ENCODE measurements at places on chromosomes 12 and 14. TPM values are rescaled to one million over a fixed set of nuclear protein-coding genes. Genes with fewer than 3 reads are reported as not detected.

Gene KRT85
- total RNA-seq: not detected

Gene CPNE6
- 0.45 TPM for total RNA-seq

Gene PTCSC3
- not detected for total RNA-seq

Gene TAS2R13
- total RNA-seq: 1.0 TPM

Gene REC8
- 5.1 TPM for total RNA-seq

Gene EIF2S3B
- total RNA-seq: 0.77 TPM

Gene SMIM41
- 0.58 TPM for total RNA-seq

Gene LRRK2
- total RNA-seq: 4.1 TPM

Gene PCED1B
- total RNA-seq: 1.8 TPM

Gene SIRT4
- total RNA-seq: 1.6 TPM

Gene PTPRQ
- total RNA-seq: not detected

Gene TAS2R20
- 1.2 TPM for total RNA-seq

Gene KDM2B
- 24.5 TPM for total RNA-seq

Gene SPIC
- not detected for total RNA-seq

Gene RAD9B
- 0.69 TPM for total RNA-seq

Gene GLIPR1L2
- 0.16 TPM for total RNA-seq

Gene CACNA2D4
- total RNA-seq: 3.7 TPM

Gene MSRB3
- 3.5 TPM for total RNA-seq

Gene CCDC175
- 0.32 TPM for total RNA-seq

Gene USP44
- 0.22 TPM for total RNA-seq

Gene KRT80
- 0.66 TPM for total RNA-seq

Gene RASAL1
- total RNA-seq: 9.0 TPM

Gene CD4
- 6.2 TPM for total RNA-seq

Gene TAS2R31
- total RNA-seq: 2.0 TPM

Gene KRT73
- total RNA-seq: not detected

Gene OVCH1
- total RNA-seq: not detected

Gene FOXG1
- total RNA-seq: not detected

Gene PRB2
- total RNA-seq: not detected

Gene MYH6
- not detected for total RNA-seq

Gene CCDC88C
- total RNA-seq: 48.0 TPM

Gene RFC5
- 9.4 TPM for total RNA-seq

Gene GMFB
- 67.8 TPM for total RNA-seq

Gene IFNG
- total RNA-seq: not detected

Gene MIP
- not detected for total RNA-seq

Gene ASB2
- 1.3 TPM for total RNA-seq

Gene TAS2R14
- total RNA-seq: 1.3 TPM

Gene STXBP6
- total RNA-seq: 26.1 TPM

Gene LRRC10
- not detected for total RNA-seq

Gene AMN
- 186 TPM for total RNA-seq

Gene GPR68
- 0.37 TPM for total RNA-seq

Measured in colonic mucosa (tissue), 4 donors.